Gastrocnemius medialis (tissue), 4 donors: ENCODE measurements at places on chromosomes 7 and 10. TPM values are rescaled to one million over a fixed set of nuclear protein-coding genes. Genes with fewer than 3 reads are reported as not detected.

ZNF32 gene
- total RNA-seq: 63.3 TPM

ST8SIA6 gene
- total RNA-seq: 0.66 TPM

PDZD8 gene
- 25.0 TPM for total RNA-seq

CNPY1 gene
- total RNA-seq: not detected

FAM149B1 gene
- total RNA-seq: 5.6 TPM

TMEM196 gene
- total RNA-seq: not detected

URGCP gene
- total RNA-seq: 36.7 TPM

TMEM236 gene
- 0.56 TPM for total RNA-seq

CDK14 gene
- 8.0 TPM for total RNA-seq

CACNB2 gene
- 1.5 TPM for total RNA-seq

EEPD1 gene
- total RNA-seq: 68.0 TPM

SYPL1 gene
- total RNA-seq: 90.9 TPM

GPR85 gene
- total RNA-seq: 3.1 TPM

PNLIPRP3 gene
- not detected for total RNA-seq

TMEM229A gene
- not detected for total RNA-seq

PRKRIP1 gene
- 22.1 TPM for total RNA-seq

SUGCT gene
- total RNA-seq: 2.3 TPM

CHAT gene
- not detected for total RNA-seq

SEMA3D gene
- not detected for total RNA-seq

MKI67 gene
- total RNA-seq: 0.25 TPM

ZDHHC16 gene
- total RNA-seq: 34.1 TPM

CYP3A7 gene
- not detected for total RNA-seq

HNRNPA2B1 gene
- 158 TPM for total RNA-seq

SGCE gene
- total RNA-seq: 5.5 TPM

HIF1AN gene
- total RNA-seq: 25.7 TPM
